Smooth muscle cell of the umbilical artery (primary cell): ENCODE measurements at places on chromosomes 6 and 20. TPM values are rescaled to one million over a fixed set of nuclear protein-coding genes. Genes with fewer than 3 reads are reported as not detected.

Gene TSBP1
- total RNA-seq: not detected in 2 replicates

Gene CFB
- 4.1 and 28.8 TPM in 2 replicates for total RNA-seq

Gene LHFPL5
- total RNA-seq: not detected in 2 replicates

Gene DPPA5
- not detected in 2 replicates for total RNA-seq

Gene FOXA2
- total RNA-seq: not detected in 2 replicates

Gene STX11
- total RNA-seq: 0.59 and 1.2 TPM in 2 replicates

Gene MCCD1
- not detected in 2 replicates for total RNA-seq

Gene PPP1R3G
- total RNA-seq: 1.5 TPM in 2 replicates

Gene HLA-DMB
- total RNA-seq: not detected in 2 replicates

Gene TREML1
- total RNA-seq: not detected in 2 replicates

Gene ENPP5
- under 0.01 TPM in 1 of 2 replicates, not detected in the other for total RNA-seq

Gene PPP1R18
- total RNA-seq: 32.1 and 71.9 TPM in 2 replicates

Gene CRISP3
- not detected in 2 replicates for total RNA-seq

Gene NKX2-2
- not detected in 2 replicates for total RNA-seq

Gene BMP2
- 3.9 and 35.0 TPM in 2 replicates for total RNA-seq

Gene SPINT3
- total RNA-seq: not detected in 2 replicates
